Small intestine (tissue), 16 donors: ENCODE measurements at places on chromosomes 12 and 14. TPM values are rescaled to one million over a fixed set of nuclear protein-coding genes. Genes with fewer than 3 reads are reported as not detected.

Gene SMCO2
- polyA plus RNA-seq = not detected

GRCh38 chr14:78325911-78326310 is 155.7 kb downstream of the NRXN3 start:
- no peak overlapping the region for H3K27ac ChIP-seq
- no peak overlapping the region for H3K4me3 ChIP-seq
- no peaks in the 10 kb centered on the region for H3K36me3 ChIP-seq
- no peaks in the 10 kb centered on the region for H3K27me3 ChIP-seq

DNA sequence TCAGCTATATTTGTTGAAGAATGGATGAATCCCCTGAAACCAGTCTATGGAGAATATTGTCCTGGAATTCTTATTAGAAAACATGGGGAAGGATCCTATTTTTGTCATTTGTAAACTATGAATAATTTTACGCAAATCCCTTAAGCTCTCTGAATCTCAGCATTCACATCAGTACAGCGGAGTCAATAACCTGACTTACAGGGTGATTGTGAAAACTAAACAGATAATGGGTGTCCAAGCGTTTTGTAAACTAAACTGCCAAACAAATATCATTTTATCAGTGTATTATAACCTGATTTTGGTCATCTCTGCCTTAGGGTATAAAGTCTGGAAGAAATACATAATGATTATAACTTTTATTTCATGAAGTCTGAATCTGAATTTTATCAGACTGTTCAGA is 10.0 kb downstream of the ART4 start:
- no peaks in the 10 kb centered on the region for H3K4me1 ChIP-seq
- DNase-seq = no peak
- H3K4me3 ChIP-seq = no peak overlapping the region
- H3K36me3 ChIP-seq = no peaks in the 10 kb centered on the region
- H3K27me3 ChIP-seq = no peaks in the 10 kb centered on the region
- H3K27ac ChIP-seq = no peak overlapping the region

DNA sequence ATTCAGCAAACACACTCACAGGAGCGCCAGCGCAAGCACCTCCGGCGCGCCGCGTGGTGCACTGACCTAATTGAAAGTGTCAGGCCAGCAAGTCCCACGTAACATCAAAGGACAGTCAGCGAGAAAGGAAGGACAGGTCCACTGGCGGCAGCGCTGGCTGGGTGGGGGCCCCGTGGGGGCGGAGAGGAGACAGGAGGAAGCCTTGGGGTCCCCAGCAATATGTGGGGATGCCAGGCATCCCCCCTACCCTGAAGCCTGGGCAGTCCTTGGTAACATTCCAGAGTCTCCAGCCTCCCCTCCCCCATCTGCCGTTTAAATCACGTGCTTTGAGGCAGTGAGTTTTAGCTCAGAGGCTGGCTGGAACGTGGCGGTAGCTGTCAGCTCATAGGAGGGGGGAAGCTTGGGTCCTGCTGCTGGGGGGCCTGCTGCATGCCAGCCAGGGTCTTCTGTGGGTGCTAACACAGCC is 159.2 kb downstream of the CALM1 start:
- no peaks in the 10 kb centered on the region for H3K36me3 ChIP-seq
- peaks cover 29% of the 10 kb centered on the region for H3K4me1 ChIP-seq
- H3K27ac ChIP-seq = peak overlapping the region; percentile 9
- H3K27me3 ChIP-seq = no peaks in the 10 kb centered on the region
- H3K4me3 ChIP-seq = peak overlapping the region; percentile 27

DNA sequence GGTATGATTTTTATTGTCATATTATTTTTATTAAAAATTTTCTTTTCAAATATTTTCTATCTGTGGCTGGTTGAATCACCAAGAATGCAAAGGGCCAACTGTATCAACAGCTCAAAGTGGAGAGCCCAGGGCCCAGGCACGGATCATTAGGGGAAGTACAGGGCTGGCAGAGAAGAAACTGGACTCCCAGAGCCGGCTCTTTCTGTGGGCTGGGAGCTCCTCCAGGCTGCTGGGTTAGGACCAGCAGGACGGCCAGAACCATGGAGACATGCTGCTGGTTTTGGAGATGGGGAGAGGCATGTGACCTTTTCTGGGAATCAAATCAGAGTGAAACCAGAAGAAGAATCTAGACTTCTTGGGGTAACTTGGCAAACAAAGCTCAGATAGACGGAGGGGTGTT is 220.5 kb downstream of the CACNA1C start:
- peaks cover 2% of the 10 kb centered on the region for H3K36me3 ChIP-seq
- DNase-seq = no peak
- no peak overlapping the region for H3K27ac ChIP-seq

Gene ETV6
- 13.6 TPM for polyA plus RNA-seq

Gene HOXC12
- polyA plus RNA-seq = not detected

Gene HAL
- polyA plus RNA-seq = 0.31 TPM

GRCh38 chr14:78091361-78091760 is 78.8 kb upstream of the NRXN3 start:
- H3K4me3 ChIP-seq = no peak overlapping the region
- H3K27me3 ChIP-seq = no peaks in the 10 kb centered on the region
- no peaks in the 10 kb centered on the region for H3K36me3 ChIP-seq
- no peak overlapping the region for H3K27ac ChIP-seq
- DNase-seq = no peak
- no peaks in the 10 kb centered on the region for H3K4me1 ChIP-seq

- H3K27ac ChIP-seq = no peak overlapping the region
- H3K36me3 ChIP-seq = peaks cover 3% of the 10 kb centered on the region
- DNase-seq = no peak
- H3K4me3 ChIP-seq = no peak overlapping the region
- H3K4me1 ChIP-seq = no peaks in the 10 kb centered on the region
Measured at GRCh38 chr14:60294411-60295069, 45.5 kb downstream of the PPM1A start.
